T-cell (primary cell): ENCODE measurements at places on chromosomes 5 and 9.

GRCh38 chr9:120438111-120438510 is 141.9 kb downstream of the CDK5RAP2 start:
- no peak for DNase-seq

GRCh38 chr5:150246429-150246828 is 43.1 kb downstream of the CAMK2A start:
- no peak for DNase-seq

GRCh38 chr5:55101556-55102276 is 730 bp upstream of the GZMA start:
- no peak for DNase-seq

- no peak for DNase-seq
Measured at GRCh38 chr5:1744393-1745122, 55.1 kb downstream of the MRPL36 start.

DNA sequence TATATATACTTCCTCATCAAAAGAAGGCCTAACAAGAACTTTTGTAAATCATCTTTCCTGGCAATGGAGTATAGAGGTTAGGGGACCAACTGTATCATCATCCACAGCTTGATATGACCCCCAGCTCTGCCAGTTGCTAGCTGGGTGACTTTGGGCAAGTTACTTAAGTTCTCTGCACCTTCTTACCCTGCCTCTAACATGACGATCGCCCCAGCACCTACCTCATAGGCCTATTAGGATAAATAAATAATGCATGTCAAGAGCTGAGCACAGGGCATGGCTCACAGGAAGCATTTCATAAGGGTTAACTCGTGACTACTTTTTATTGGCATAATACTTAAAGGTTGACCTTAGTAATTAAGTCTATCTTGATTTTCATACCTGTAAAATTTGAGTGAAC is 29.4 kb upstream of the FGF1 start:
- DNase-seq, result no peak

DNA sequence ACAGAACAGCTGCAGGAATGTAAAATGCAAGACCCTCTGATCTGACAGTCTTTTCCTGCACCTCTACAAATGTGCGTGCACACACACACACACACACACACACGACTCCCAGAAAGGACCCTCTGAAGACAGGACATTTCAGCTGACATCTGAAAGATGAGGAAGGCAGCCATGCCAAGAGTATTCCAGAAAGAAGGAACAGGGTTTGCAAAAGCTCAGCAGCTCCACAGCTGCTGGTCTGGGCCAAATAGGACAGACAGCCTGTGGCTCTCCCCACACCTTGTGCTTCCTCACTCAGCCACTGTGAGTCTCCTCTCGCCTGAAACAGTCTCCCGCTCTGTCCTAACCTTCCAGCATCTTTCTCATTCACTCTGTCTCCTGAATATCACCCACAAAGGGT is 189.0 kb downstream of the PALM2AKAP2 start:
- no peak for DNase-seq

GRCh38 chr5:133252133-133252480 is 200.3 kb downstream of the HSPA4 start:
- no peak for DNase-seq

DNA sequence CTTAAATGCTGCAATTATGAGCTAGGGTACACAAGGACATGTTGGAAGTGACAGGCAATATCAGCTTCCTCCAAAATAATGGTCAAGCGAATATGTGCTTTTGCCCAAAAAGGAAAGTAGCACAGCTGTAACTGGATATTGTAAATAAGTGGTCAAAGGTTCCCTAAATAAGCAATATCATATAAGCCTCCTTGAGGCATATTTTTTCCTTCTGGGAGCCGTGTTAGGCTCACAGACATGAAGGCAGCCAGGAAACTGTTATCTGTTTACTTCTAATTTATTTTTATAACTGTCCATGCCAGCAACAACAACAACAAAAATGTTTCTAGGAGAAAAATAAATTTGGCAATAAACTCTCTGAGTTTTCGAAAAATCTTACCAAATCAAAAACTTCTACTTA is 648.3 kb downstream of the PDE4D start:
- DNase-seq, result no peak

GRCh38 chr5:1907616-1908015 is 24.9 kb upstream of the IRX4 start:
- no peak for DNase-seq

DNA sequence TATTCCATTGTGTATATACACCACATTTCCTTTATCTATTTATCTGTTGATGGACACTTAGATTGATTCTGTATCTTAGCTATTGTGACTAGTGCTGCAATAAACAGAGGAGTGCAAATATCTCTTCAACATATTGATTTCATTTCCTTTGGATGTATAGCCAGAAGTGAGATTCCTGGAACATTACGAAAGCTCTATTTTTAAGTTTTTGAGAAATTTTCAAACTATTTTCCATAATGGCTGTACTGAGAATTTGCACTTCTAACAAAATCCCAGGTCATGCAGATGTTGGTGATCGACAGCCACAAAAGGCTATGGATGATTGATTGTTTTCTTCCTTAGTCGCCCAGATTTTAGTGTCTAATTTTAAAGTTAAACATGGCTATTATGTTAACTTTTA is 132.7 kb upstream of the MTAP start:
- no peak for DNase-seq

DNA sequence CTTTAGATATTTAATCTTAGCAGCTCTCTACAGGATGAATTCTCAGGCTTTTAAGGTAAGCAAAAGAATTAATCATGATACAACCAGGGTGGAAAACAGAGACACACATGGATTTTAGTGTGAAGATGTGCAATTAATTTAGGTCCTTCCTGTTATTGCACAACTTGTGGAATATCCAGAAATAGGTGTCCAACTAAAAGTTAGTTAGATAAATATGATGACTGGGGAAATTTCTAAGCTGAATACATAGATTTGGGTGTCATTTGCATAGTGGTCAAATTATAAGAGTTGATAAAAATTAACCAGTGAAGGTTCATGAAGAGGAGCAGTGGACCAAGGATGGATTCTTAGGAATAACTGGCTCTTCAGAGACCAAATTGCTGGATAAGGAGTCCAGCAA is 266.1 kb downstream of the PRR16 start:
- DNase-seq, result no peak

DNA sequence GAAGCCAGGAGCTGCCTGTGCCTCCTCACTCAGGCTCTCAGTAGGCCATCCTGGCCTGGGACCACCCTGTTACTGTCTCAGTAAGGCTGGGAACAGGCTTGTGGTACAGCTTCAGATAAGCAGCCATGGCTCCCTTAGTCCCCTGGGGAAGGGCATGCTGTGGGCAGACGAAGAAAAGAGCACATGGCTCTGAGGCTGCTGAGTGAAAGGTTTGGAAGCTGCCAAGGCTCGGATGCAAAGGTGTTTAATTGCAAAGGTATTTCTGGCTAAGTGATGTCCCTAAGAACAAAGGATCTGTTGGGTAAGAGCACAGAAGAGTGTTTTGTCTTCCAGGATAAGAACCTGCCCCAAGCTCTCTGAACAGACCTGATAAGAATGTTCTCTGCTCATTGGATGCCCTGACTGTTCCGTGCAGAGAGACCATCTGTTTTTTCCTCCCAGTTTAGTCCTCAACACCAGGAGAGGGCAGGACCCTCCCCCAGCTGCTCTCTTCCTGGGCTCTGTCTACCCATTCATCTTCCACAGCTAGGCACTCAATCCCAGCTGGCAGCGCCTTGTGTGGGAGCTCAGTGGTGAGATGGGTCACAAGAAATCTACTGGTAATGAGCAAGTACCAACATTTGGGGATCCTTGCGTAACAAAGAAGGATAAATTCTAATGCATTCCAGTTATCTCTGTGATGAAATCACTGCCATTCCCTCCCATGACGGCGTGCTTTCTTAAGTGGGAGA is 17.7 kb downstream of the ANGPTL2 start:
- no peak for DNase-seq

DNA sequence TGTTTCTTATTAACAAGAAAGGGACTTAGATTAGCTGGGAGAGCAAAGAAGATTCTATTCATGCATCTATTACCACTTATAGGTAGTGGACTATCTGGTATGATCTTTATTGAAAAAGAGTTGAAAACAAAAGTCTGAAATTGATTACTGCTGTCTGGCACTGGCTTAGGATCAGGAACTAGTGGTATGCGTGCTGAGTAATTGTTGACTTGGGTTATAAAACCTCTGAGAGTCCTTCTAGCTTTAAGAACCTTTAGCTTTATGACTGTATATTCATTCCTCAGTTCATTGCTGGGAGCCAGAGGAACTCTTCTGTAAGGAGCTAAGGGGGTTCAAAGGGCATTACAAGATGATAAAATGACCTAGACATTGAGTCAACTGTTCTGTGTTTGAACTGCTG is 7.6 kb downstream of the SLC1A1 start:
- no peak for DNase-seq

DNA sequence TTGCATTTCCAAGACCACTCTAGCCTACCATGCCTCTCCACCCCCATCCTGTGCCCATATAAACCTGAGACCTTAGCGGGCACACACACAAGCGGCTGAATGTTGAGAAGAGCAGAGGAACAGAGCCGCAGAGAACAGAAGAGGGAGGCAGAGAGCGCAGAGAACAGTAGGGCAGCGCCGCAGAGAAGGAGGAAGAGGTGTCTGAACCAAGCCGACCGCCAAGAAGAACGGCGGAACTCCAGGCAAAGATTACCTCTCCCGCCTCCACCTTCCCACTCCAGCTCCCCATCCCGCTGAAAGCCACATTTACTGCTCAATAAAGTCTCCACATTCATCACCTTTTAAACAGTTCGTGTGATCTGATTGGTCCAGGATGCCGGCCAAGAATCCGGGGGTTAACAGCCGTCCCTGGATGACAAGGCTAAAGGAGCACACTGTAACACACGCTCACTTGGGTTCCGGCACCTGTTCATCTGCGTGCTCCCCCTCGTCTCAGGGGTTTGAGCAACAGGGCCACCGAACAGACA is 33.2 kb downstream of the GRIN3A start:
- peak; percentile 8 for DNase-seq

- DNase-seq, result no peak
Measured at GRCh38 chr9:131650254-131650653, 89.6 kb downstream of the RAPGEF1 start.

GRCh38 chr9:127603226-127603625 is 8.9 kb upstream of the STXBP1 start:
- DNase-seq, result no peak

DNA sequence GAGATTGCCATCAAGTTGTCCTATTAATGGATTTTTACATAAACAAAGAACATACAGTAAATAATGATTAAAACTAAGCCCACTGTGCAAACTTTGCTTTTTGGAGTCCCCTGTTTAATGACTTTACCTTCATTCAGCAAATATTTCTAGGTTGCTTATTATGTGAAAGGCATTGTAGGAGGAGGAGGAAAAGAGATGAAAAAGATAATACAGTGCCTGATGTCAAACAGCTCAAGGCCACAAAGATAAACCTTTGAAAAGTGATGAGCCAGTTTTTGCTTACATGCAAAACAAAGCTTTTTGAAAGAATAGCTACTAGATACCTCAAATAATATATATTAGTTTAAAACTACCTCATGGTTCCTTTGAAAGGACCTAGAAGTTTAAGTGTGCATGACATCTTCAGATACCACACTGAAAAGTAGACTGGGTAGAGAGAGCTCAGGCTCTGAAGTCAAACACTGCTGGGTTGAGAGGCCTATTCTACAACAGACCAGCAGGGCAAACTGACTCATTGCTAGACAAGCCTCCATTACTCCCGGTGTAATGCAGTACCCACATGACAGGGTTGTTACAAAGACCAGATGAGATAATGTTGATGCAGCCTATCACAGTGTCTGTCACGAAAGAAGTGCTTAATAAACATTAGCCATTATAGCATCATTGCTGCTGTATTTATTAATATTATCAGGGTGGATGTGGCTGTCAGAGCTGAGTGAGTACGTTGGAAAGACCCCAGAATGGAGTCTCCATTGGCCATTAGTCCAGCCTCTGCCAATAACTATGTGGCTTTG is 11.8 kb downstream of the DEPDC1B start:
- no peak for DNase-seq

GRCh38 chr5:152193391-152194107 is 211.5 kb downstream of the NMUR2 start:
- no peak for DNase-seq

- DNase-seq, result no peak
Measured at GRCh38 chr5:172151661-172152210, 36.3 kb downstream of the STK10 start.

- DNase-seq, result no peak
Measured at GRCh38 chr9:7210854-7211637, 453.3 kb downstream of the KDM4C start.

GRCh38 chr9:121693388-121693670 is 41.9 kb downstream of the DAB2IP start:
- DNase-seq, result no peak

GRCh38 chr9:36867241-36867640 is 166.8 kb downstream of the PAX5 start:
- DNase-seq, result no peak

DNA sequence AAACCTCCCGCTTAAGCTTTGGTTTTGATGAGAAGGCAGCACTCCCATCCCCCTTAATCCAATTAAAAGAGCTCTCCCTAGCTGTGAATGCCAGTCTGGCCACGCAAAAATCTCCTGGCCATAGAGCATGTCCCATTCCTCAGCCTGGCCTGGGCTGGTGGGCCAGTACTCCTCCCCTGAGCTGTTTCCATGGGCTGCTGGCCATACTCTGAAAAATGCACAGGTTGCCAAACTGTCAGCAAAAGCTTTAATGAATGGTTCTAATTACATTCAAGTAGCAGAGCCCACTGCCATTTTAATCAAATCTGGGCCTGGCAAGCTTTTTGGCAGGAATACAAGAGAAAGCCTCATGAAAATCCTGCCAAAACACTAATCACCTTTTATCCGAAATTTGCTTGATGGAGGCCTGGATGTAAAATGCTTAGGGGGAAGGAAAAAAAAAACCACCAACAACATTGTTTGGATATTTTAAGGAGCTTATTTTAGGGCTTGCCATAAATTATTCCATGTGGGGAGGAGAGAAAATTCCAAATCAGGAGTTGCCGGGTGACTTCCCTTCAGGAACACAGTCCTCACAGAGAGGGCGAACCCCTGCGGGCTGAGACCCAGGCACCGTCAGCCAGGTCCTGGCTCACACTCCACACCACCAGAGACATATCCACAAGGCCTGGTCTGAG is 243.3 kb downstream of the SEC61B start:
- DNase-seq, result no peak

DNA sequence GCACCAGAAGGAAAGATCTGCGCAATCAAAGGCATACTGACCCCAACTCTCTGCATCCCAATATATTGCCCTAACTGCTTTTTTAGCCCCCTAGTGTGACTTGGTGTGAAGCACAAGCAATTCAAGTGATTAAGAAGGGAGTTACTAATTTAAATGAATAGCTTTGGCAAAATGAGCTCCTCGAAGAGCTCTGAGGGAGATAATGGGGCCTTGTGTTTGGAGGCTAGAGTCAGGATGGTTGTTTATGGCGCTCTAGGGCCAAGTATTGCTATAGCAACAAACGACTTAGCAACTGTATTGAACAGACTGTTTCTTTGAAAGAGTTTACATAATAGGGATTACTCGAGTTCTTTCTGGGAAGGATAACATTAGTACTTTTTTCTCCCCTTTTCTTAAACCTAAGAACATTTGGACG is 11.5 kb upstream of the C5orf58 start:
- DNase-seq, result no peak

- DNase-seq, result no peak
Measured at GRCh38 chr5:35861718-35862117, 5.0 kb downstream of the IL7R start.
